ENCODE measurements at places on chromosomes 13 and 19.

GRCh38 chr19:10069046-10069445 lies 17.1 kb upstream of the SHFL start:
- DNase-seq, result no peak

DNA sequence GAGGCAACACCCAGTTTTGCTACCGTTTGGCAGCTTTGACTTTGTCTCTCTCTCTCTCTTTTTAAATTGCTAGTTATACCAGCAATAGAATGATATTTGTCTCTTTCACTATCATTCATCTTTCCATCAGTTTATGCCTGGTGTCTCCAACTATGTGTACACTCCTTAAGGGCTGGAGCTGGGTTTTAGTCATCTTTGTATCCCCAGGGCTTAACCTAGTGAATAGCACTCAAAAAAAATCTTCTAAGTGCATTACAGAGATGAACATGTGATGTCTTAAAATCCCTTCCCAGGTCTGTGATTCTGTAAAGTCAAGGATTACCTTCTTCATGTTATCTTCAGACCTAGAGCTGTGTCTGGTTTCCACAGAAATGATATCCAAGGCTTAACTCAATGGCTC lies 7.8 kb upstream of the UBL3 start:
- no peak for DNase-seq

GRCh38 chr13:110416131-110417025 lies 109.3 kb downstream of the COL4A2 start:
- DNase-seq, result no peak

GRCh38 chr13:29548722-29549121 lies 46.8 kb downstream of the SLC7A1 start:
- no peak for DNase-seq

DNA sequence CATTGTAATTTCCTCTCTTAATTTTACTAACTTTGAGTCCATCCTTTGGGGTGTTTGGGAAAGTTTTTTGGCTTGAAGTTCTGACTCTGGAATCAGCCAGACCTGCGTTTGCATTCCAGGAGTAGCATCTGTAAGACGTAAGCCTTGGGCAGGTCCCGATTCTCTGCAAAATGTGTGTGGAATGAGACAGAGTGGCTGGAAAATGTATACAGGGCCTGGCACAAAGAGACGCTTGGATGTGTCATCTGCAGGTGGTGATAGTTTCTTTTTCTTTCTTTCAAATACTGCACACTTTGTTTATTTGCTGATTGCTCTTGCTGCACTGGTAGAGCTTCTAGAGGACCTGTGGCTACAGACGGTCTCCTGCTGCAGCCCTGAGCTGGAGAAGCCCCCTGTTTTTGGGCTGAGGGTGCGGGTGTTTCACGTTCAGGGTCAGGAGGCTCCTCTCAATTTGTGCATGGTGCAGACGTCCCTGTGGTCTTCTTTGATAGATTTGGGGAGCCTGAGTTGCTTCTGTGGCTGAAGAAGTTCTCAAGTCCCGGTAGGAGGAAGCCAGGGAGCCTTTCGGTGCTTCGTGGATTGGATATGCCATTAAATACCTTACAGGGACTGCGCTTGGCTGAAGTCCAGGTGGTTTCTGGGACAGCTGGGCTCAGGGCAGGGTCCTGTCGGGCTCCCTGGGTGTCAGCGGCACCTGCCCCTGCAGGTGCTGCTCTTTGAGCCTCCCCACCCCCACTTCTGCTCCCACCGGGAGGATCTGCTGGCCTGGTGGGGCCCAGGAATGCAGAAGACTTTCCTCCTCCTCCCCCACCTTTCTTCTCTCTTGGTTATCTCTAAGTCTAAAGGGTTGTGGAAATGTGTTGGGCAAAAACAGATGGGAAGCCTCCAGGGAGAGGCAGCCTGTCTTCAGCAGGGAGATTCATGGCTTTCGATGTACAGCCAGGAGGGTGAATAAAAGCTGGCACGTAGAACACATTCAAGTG lies 44.0 kb upstream of the GAS6 start:
- no peak for DNase-seq

Measured in activated B cell treated with CpG ODN at 0.5 μM for 24 hours (primary cell).